CD8-positive, alpha-beta memory T cell (primary cell): ENCODE measurements at places on chromosomes 12 and 14. TPM values are rescaled to one million over a fixed set of nuclear protein-coding genes. Genes with fewer than 3 reads are reported as not detected.

DNA sequence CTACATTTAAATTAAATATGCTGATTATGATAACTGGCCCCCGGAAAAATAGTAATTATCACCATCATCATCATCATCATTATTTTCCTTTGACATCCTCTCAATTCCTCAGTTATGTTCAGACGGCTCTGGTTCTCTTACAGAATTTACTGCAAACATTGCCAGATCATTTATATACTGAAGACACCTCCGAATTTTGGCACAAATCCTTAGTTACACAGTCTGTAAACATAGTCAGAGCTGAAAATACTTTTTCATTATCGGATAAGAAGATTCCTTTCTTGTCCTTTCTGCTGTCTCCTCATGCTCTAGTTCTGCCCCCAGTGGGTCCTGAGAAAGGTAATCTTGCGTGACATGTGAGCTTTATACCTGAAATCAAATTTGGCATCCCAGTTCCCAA is 40.3 kb upstream of the CCDC60 start:
- H3K27ac ChIP-seq = no peak overlapping the region
- H3K4me3 ChIP-seq = no peak overlapping the region
- no peaks in the 10 kb centered on the region for H3K27me3 ChIP-seq
- H3K36me3 ChIP-seq = no peaks in the 10 kb centered on the region

GLIPR1L2 gene
- total RNA-seq = not detected

GRCh38 chr12:3222306-3222705 is 145.1 kb downstream of the TSPAN9 start:
- DNase-seq = no peak
- H3K4me3 ChIP-seq = no peak overlapping the region
- no peaks in the 10 kb centered on the region for H3K27me3 ChIP-seq
- H3K36me3 ChIP-seq = no peaks in the 10 kb centered on the region
- H3K27ac ChIP-seq = no peak overlapping the region
- no peaks in the 10 kb centered on the region for H3K4me1 ChIP-seq

- no peak for DNase-seq
- no peaks in the 10 kb centered on the region for H3K4me1 ChIP-seq
- H3K4me3 ChIP-seq = no peak overlapping the region
- no peaks in the 10 kb centered on the region for H3K27me3 ChIP-seq
- H3K27ac ChIP-seq = no peak overlapping the region
These were observed 301.0 kb upstream of the MIS18BP1 start for GRCh38 chr14:45553981-45554380.

ENDOU gene
- total RNA-seq = not detected
